ENCODE measurements at places on chromosomes 7 and 10.

GRCh38 chr10:102226542-102226870, 407 bp downstream of the ELOVL3 start:
- no peak for DNase-seq

DNA sequence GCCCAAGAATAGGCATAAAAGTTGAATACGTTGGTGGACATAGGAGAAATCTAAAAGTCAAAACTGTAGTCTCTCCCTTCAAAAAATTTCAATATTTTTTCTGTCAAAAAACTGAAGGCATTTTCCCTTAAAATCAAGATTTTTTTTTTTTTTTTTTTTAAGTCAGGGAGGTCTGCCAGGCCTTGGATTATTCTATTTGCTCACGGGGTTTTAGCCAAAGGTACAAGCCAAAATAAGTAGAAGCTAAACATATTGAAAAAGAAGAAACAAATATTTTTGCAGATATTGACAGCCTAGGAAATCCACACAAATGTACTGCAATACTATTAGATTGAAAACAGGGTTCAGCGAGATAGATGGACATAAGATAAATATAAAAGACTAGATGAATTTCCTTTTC, 190.1 kb upstream of the PLXDC2 start:
- no peak for DNase-seq

DNA sequence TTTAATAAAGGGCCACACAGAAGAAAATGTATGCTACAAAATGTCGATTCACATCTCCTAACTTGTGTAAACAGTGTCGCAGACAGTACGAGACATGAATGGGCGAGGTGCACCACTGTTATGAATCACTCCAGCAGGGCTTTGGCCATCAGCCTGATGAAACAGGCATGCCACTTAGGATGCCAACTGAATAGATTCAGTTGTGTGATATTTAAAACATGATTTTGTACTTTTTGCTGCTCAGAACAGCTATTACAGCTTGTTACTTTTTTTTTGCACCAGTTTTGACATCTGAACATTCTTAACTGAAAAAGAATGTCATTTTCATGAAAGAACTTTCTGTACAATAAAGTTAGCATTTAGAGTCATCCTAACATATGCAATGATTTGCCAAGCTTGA, 138.1 kb downstream of the VTI1A start:
- DNase-seq, result no peak

GRCh38 chr7:64758151-64758550, 36.1 kb upstream of the ZNF138 start:
- no peak for DNase-seq

- peak; percentile 3 for DNase-seq
Observed at GRCh38 chr7:75993689-75994387, 557 bp downstream of the TMEM120A start.

GRCh38 chr7:131722371-131722770, 165.9 kb upstream of the PODXL start:
- DNase-seq, result no peak

- DNase-seq, result no peak
Observed at GRCh38 chr10:2037246-2037645, 299.9 kb upstream of the ADARB2 start.

- no peak for DNase-seq
Observed at GRCh38 chr7:148793590-148793989, 90.5 kb downstream of the EZH2 start.

DNA sequence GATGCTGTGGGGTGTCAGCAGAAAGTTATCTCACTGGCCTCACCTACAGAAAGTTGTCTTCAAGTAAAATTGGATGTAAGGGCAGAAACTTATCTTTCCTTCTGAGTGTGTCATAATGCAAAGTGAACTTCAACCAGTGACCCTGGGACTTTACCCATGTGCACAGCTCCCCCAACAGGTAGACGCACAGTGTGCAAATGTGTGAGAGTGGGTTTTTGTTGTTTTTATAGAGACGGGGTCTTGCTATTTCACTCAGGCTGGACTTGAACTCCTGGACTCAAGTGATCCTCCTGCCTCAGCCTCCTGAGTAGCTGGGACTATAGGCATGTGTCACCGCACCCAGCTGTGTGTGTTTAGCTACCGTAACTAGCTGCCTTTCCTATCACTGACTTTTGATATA, 6.4 kb upstream of the KAZALD1 start:
- no peak for DNase-seq

DNA sequence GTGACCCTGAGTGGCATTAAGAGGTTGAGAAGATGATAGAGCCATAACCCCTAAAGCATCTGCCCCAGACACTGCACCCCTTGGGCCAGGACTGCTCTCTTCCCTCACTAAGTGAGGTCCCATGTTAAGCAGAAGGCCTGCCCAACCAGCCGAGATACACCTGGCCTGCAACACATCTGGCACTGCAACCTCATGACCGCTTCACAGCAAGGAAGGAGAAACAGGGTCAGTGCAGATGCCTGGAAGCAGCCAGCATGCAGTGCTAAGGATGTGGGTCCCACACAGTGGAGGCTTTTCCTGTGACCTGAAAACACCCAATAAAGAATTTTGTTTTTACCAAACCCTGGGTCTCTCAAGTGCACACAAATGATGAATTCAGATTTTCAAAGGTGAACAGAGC, 7.4 kb downstream of the NOD1 start:
- DNase-seq, result no peak

- no peak for DNase-seq
Observed at GRCh38 chr7:7859411-7859810, 109.2 kb upstream of the GLCCI1 start.

GRCh38 chr7:26603631-26604030, 260.8 kb downstream of the SKAP2 start:
- DNase-seq, result no peak

DNA sequence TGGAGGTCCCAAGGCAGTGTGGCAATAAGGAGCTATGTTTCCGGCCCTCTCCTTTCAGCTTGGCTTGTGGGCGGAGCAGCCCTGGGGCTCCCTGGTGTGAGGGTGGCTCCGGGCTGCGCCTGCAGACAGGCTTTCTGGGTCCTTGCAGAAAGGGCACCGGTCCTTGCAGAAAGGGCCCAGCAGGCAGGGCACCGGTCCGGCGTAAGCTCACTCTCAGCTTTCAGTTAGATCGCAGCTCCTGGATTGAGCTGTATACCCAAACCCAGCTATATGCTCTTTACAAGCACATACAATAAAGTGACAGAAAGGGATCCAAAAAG, 293.8 kb upstream of the SHH start:
- no peak for DNase-seq

GRCh38 chr10:71274901-71275796, 43.9 kb upstream of the SLC29A3 start:
- no peak for DNase-seq

DNA sequence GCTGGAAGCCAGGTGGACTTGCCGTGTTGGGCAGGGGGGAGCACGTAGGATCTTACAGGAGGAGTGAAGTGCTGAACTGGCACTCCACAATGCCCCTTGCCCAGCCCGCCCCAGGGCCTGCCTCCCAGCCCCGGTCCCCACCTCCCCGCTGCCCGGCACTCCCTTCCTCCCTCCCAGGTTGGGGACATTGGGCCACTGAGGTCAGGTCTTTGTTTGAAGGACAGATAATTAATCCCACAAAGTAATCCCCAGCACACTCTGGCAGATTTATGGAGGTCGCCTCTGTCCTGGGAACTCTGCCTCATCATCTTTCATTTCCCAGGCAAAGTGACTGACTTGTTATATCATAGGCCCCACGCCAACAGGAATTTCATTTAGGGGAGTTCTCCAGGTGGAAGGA, 122.8 kb downstream of the C10orf105 start:
- no peak for DNase-seq

DNA sequence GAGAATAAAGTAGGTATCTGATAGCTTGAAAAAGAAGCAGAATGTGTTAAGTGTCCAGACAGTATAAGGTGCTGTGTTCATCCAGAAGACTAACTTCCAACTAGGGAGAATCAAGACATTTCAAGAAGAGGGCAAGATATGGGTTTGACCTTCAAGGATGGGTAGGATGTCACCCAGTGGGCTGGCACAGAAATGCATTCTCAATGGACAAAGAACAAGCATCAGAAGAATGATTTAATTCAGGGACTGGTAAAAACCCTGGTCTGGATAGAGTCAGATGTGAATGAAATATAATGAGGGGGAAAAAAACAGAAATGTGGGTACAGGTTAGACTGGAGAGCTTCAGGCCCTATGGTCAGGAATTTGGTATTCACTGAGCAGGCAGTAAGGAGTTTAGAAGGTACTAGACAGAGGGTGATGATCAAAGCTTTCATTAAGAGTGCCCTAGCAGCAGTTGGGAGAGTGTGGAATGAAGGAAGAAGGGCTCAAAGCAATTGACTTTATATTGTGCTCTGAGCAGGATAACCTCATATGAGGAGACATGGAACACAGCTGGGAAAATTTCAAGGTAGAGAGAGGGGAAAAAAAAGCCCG, 180.7 kb upstream of the ANK3 start:
- DNase-seq, result no peak

DNA sequence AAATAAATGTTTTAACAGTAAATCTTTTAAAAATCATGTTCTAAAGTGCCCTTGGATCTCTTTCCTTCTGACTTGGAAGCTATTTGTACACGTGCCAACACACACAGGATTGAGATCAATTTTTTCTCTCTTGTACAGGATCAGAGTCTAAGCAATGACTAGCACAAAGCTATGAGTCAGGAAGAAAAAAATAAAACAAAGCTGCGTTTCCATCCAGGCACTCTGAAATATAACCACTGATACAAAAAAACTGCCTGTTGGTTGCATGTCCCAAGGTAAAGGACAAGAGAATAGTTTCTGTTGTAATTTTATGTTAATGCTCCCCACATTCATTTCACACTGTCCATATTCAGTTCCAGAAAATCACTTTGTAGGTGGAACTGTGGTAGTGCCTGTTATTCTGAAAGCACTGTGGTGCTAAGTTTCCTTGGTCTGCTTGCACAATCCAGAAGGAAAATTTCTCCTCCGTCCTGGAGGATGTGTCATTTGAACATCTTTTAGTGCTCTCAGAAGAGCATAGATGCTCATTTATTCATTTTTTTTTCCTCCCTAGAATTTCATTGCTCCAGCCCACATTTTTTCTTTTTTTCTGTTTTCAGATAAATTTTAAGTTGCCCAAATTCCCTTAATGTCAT, 113.4 kb downstream of the PLXDC2 start:
- DNase-seq, result no peak

- no peak for DNase-seq
Observed at GRCh38 chr10:132688580-132689420, 97.1 kb downstream of the NKX6-2 start.

- no peak for DNase-seq
Observed at GRCh38 chr7:42107484-42108240, 129.3 kb downstream of the GLI3 start.

GRCh38 chr7:142345811-142346210, 88.0 kb upstream of the PRSS58 start:
- DNase-seq, result no peak

DNA sequence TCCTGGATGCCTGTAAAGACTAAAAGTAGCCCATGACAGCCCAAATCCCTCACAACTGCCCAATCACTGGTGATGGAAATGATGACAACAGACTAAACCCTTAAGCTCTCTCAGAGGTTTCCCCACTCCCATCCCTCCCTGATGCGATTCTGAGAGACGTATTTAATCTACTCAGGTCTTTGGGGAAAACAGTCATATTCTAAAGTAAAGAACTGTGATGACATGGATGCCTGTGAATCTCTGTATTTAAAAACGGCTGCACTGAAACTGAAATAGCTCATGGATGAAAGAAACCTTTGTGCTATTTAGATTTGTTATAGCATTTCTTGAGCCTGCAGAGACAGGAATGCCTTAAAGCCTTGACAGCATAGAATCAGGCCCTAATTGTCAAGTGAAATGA, 28.5 kb downstream of the VPS41 start:
- no peak for DNase-seq

DNA sequence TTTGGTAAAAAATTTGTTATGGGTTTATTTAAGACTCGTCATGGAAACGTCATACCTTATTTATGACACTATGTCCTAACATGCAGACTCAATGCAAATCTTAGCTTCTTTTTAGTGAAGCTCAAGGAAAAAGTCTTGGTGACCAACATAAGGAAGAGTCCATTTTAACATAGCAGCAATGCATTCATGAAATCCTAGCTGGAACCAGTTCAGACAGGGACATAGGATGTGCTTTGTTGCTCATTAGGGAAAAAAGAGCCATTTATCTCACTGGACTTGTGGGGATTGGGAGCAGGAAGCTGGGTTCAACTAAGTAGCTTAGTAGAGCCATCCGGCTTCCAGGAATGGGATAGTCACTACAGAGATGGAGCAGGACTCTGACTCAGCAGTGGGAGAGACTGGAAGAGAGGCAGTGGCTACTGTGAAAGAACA, 100.7 kb upstream of the DKK1 start:
- no peak for DNase-seq

DNA sequence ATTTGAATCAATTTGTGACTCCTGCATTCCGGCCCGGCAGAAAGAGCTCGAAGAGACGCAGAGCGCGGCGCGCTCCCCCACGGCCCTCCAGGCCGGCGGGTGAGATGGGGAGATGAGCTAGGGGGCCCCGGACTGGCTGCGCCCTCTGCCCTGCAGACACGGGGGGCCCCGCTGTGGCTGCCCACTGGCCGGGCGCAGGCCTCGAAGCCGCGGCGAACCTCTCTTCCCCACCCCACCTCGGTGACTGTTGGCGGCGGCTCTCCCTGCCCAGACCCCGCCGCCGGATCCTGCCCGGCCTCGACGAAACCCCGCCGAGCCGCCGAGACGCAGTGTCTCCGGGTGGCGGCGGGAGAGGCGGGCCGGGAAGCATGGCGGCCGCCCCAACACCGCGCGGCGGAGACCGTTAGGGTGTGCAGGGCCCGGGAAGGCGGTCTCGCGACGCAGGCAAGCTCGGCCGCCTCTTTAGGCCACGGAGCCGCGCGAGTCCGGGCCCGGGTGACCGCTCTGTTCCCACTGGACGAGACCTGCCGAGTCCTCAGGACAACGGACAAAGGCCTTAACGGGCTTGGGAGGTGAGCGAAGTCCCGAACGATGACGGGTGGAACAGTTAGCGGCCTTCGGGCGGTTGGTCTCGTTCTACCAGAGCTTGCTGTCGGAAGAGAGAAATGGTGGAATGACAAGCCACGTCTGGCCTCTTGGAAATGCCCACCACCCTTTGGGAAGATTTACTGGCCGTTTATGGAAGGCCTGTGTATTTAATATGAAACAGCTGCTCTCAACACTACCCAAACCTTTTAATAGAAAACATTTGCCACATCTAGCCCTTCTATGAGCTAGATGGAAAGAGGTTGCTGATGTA, 24.3 kb downstream of the NUP42 start:
- DNase-seq, result no peak

- no peak for DNase-seq
Observed at GRCh38 chr10:327889-328852, 192.9 kb downstream of the ZMYND11 start.

DNA sequence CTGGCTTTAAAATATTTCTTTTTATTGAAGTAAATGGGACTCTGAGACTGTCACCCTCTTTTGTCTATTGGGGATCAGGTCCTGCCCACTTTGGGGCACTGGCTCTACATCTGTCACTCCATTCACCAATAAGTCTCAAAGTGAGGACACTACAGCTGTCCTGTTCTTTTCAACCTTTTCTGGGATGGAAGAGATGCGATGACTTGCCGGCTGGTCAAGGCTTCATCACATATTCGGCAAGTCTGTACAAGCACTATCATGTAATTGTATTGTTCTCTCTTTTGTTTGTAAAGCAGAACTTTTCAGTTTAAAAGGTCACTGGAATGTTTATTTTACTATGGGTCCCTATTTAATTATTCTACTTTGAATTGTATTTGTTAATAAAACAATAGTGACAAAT, 17.7 kb upstream of the SP8 start:
- no peak for DNase-seq

All from NCI-H2081 (cell line).